COLO829 (cell line): ENCODE measurements at places on chromosomes 6 and 20.

- DNase-seq: no peak
These were observed 209.4 kb upstream of the JAG1 start for GRCh38 chr20:10883166-10883565.

- DNase-seq: no peak
These were observed 329.1 kb downstream of the ZFAND3 start for GRCh38 chr6:38148606-38149005.

DNA sequence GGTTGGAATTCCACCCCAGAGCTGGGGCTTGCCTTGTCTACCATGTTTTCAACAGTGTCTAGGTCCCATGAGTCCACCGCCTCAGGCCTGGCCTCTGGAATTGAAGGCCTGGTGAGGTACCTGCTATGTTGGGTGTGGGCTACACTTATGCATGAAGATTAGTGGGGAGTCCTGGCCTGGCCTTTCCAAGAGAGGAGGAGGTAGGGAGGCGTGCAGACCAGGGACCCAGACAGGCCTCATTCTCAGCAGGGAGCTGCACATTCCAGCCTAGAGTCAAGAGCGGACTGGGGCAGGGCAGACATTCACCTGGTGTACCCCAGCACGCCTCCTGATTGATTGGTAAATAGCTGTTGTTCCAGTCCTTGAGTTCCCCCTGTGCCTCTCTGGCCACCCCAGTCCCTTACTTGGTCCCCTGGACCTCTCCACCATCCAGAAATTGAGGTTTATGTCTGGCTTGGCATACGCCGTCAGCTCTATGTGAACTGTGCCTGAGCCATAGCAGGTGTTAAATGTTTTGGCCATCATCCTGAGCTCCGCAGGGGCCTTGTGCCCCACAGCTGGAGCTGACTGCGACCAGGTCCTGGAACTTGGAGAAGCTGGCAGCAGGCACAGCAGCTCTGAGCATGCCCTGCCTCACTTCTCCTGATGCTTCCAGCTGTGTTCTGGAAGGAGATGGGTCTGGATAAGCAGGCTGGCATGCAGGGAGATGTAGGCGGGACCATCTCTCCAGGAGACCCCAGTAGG is 8.2 kb upstream of the VEGFA start:
- no peak for DNase-seq

DNA sequence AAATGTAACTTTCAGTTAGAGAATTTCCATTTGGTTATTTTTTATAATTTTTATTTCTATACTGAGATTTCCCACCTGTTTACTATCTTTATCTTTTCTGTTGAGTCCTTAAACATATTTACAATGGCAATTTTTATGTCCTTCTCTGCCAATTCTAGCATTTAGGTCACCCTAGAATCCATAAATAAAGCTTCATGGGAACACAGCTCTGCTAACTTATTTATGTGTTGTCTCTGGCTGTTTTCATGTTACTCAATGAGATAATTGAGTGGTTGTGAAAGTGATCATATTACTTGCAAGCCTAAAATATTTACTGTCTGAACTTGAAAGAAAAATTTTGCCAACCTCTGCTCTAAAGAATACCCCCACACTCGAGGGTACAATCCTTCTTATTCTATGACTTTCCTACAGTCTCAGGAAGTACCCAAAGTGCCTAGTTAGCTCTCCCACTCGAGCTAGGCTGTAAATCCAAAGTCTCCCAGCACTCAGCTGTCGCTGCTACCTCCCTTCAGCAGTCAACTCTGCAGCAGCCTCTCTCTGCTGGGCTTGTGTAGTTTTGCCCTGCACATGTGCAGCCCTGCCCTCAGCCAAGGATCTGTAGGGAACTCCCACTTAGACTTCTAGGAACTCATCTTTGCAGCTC is 53.5 kb upstream of the GCLC start:
- no peak for DNase-seq

GRCh38 chr6:163460307-163460782 is 45.8 kb downstream of the QKI start:
- peak; percentile 67 for DNase-seq

- no peak for DNase-seq
These were observed 7.4 kb downstream of the EPM2A start for GRCh38 chr6:145727817-145728388.
